ENCODE measurements at places on chromosomes 16 and 17.
A peak's percentile ranks its signal among the peaks of the same experiment; 100 is the strongest.

GRCh38 chr16:87539113-87539512 lies 46.3 kb upstream of the ZCCHC14 start:
- no peak for DNase-seq

GRCh38 chr16:80610481-80611156 lies 69.8 kb downstream of the DYNLRB2 start:
- no peak for DNase-seq

DNA sequence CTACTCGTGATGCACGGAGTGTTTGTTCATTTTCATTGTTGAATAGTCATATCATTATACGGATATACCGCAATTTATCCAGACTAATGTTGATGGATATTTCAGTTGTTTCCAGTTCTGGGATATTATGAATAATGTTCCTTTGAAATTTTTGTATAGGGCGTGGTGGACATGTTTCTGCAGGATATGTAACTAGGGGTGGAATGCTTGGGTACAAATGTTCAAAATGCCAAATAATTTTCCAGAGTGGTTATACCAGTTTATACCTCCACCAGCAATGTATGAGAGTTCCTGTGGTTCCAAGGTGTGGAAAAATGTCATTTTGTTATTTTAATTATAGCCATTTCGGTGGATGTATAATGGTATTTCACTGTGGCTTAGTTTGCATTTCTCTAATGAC lies 53.6 kb downstream of the NUP88 start:
- DNase-seq: no peak

DNA sequence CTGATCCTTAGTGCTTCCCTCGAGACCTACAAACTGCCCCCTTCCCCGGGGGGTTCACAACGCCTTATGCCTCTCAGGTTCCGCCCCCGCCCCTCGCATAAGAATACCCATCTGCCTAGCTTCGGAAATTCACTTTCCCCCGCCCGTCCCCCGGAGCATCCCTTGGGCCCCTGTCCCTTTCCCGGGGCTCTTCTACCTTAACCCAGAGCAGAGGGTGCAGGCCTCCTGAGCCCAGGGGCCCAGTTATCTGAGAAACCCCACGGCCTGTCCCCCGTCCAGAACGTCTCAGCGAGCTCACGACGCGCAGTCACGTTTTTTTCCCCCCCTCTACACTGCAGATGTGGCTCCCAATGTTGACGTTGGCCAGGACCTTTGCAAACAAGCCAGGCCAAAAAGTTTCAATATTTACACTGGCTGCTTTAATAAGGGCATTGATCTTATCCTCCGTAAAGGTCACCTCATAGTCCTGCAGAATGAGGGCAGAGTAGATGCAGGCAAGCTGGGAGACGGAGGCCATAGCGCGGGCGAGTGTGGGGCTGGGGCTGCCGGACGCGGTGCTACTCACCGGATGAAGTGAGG lies 1.4 kb upstream of the NBR1 start:
- DNase-seq: peak; percentile 4

DNA sequence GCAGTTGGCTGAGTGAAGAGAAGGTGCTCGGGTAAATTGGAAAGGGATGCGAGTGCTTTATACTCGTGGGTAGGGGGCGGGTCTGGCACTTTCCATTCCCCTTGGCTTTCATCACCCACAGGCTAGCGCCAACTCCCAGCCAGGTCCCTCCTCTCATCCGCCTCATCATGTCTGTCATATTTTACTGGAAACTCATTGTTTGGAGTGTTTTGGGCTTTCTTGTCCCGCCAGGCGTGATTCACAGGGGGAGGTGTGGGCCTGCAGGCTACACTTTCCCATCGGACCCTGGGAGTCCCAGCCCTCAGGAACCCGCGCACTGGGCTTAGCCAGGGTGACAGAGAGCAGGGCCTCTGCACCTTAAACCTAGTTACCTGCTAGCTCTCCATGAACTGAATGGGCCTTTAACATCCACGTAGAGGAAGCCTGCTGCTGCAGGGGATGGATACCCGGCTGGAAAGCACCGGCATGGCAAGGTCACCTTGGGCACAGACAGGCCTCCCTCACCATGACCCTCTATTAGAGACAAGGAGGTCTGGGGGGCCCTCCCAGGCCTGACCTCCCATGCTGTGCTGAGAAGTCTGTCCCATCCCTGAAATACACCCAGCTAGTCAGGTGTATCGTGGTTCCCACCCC lies at the start of gene KRT14:
KRT14 (minus strand) TSS at position 33 of the 633 bp plus-strand sequence. CDS start 61 bp downstream, outside the sequence.
- DNase-seq: no peak

GRCh38 chr17:39676198-39676819 lies 8.1 kb downstream of the PNMT start:
- DNase-seq: no peak

DNA sequence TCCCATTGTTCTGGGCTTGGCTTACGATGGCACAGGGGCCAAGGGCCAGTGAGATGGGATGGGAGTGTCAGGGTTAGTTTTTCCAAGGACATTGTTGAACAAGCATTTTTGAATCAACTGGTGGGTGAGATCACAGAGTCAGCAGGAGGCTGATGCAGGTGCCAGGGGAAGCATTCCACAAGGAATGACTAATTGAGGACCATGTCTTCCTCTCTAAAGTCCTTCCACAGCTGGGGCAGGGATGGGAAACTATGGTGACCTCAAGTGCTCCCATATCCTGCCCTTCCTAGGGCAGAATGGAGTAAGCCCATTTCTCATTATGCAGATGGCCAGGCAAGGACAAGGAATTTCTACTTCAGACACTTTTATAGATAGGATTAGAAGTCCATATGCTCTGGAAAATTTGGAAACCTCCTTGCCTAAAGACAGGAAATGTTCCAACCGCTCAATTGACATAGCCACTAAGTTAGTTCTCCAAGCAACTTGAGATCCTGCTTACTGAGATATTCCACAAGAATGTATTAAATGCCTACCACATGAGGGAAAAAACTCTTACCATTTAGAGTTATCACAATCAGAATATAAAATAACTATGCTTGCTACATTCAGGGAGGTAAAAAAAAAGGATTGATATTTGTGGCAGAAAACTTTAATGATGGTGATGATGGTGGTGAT lies 21.2 kb upstream of the ENGASE start:
- no peak for DNase-seq

GRCh38 chr16:86898386-86898785 lies 320.0 kb downstream of the FOXL1 start:
- DNase-seq: no peak

GRCh38 chr17:19619705-19620325 lies 28.7 kb upstream of the ALDH3A2 start:
- DNase-seq: no peak

- DNase-seq: no peak
Measured at GRCh38 chr16:87703835-87704375, 61.9 kb downstream of the KLHDC4 start.

DNA sequence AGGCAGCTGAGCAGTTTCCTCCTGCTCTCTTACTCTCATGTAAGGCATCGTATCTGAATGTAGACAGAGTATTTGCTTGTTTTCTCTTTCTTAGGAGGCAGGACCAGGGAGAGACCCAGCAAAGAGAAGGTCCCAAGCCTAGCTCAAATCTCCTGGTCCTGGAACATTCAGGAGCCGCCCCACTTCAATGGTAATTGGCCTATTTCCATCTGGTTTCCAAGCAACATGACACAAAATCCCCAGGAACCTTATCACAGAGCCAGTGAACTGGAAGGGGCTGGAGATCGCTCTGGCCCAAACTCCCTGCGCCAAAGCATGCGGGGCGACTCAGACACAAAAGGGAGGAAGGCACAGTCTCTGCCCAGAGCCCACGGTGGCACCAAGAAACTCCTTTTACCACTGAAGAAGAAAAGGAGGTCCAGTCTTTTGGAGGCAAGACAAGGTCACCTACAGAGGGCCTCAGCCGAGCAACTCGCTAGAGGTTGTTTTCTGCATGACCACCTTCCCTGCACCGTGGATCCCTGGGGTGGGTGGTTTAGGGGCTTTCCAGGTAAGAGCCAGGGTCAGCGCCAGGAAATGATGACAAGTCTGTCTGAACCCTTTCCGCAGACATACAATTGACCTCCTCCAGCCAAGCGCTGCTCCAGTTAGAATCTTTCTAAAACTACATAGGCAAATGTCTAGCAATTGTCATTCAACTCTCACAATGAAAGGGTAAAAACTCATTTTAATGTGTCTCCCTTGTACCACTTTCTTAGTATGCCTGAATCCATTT lies 394.7 kb downstream of the SOX9 start:
- DNase-seq: no peak

- DNase-seq: no peak
Measured at GRCh38 chr16:19853132-19853741, 31.4 kb downstream of the GPRC5B start.

DNA sequence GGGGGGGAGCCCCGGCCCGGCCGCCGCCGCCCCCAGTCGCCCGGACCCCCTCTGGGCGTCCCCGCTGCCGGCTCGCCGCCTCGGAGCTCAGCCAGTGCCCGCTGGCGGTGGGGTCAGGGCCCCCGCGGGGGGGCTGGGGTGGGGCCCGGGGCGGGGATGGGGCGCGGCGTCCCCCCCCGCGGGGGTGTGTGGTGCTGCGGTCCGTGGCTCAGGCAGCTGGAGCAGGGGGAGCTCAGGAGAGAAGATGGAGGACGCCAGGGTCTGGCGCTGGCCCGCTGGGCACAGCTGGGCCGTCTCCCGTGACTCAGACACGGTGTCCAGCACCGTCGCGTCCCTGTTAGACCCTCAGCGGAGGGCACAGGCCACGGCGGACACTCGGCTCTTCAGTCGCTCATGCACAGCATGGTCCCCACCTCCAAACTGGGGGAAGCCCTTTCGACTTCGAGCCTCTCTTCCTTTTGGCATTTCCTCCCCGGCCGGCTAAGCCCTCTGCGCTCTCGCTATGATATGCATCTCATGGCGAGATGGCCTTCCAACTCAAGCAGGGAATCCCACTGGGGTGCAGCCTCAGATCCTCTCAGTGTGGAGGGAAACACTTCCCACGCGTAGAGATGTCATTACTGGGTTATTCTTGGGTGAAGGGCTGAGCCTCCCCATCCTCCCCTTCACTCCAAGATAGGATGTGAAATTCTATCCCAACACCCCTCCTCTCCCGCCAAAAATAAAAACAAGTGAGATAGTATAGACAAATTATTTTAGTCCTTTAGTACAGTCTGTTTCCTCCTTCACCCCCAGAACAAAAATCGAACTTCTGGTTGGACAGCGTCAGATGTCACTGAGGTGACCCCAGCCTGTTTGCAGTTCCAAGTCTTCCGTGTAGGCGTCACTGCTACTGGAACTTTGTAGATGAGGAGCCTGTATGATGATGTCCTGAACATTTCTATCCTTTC lies 522 bp upstream of the VEZF1 start:
- DNase-seq: peak; percentile 18

- DNase-seq: no peak
Measured at GRCh38 chr17:6512552-6512951, 43.8 kb downstream of the PITPNM3 start.

DNA sequence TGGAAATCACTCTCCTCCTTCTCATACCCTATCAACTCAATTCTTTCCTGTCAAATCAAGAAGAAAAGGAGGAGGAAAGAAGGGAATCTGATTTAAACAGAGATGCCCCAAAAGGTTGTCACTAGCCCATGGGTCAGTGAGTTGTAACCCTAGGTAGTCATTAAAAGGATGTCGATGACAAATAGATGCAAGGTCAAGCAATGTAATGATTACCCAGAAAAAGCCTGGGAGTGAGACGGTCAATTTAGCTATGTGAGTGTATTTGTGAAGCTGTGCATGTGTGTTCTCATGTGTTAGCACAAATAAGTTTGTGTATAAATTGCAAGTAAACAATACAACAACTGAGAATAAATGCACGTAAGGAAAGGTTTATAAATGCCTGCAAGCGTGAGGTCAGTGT lies 190.5 kb upstream of the PMFBP1 start:
- no peak for DNase-seq

DNA sequence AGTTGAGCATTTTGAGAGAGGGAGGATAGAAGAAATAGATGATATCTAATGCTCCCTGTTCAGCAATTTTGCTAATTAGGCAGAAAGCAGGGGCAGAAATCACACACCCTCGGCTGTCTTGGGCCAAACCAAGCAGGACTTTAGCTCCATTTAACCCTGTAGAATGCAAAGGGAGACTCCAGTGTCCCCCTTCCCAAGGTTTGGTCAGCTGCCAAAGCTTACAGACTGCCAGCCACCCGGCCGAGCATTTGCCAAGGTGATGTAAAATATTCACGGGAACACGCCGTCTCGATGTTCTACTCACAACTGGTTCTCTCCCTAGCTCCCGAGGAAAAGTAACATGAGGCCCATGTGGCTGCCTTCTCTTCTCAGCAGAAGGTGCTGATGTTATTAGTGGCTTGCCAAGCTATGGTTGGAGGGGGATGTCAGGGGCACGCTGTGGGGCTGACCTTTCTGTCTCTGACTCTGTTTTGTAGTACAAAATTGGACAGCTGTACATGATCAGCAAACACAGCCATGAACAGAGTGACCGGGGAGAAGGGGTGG lies 155.3 kb downstream of the PITPNC1 start:
- DNase-seq: no peak

- peak; percentile 55 for DNase-seq
Measured at GRCh38 chr17:67441052-67441895, 64.2 kb downstream of the PITPNC1 start.

DNA sequence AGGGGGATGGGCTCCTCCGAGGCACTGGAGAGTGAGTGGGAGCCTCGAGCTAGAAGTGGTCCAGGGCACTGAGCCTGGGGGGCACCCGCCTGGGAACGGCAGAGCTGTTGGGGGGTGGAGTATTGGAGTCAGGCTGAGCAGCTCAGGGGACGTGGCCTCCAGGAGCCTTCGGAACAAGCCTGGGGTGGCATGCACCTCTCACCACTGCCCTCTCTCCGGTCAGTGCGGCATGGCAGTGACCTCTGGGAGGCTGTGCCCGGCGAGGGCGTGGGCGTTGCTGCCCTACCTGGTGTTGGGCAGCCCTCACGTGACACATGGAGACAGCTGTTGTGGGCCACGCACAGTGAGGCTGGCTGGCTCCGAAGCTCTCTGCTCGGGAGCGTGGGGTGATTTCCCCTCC lies 13.9 kb downstream of the PRSS27 start:
- no peak for DNase-seq

DNA sequence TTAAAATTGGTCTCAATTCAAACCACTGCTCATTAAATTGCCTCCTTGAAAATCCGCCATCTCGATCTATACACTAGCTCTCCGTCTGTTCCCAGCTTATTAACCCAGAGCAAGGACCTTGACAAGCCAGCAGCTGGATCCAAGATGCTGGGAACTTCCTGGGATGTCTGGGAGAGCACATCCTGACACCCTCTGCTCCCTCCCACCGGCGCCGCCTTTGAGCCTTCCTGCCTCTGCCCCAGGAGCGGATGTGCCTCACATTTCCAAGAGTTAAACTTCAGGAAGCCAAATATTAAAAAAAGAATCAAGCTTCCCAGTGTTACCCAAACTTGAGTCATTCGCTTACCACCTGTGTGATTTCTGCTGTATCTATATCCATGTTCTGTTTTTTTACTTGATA lies 107.9 kb downstream of the HAPSTR1 start:
- DNase-seq: no peak

GRCh38 chr16:22267764-22268163 lies 29.4 kb upstream of the POLR3E start:
- DNase-seq: no peak

- DNase-seq: no peak
Measured at GRCh38 chr16:51450909-51451308, 299.8 kb upstream of the SALL1 start.

Data from stimulated activated CD4-positive, alpha-beta T cell treated with anti-CD3 and anti-CD28 coated beads, Interleukin-2, amount 100 ng/mL, for 48 hours (primary cell).